ENCODE measurements at places on chromosomes 4 and X.

DNA sequence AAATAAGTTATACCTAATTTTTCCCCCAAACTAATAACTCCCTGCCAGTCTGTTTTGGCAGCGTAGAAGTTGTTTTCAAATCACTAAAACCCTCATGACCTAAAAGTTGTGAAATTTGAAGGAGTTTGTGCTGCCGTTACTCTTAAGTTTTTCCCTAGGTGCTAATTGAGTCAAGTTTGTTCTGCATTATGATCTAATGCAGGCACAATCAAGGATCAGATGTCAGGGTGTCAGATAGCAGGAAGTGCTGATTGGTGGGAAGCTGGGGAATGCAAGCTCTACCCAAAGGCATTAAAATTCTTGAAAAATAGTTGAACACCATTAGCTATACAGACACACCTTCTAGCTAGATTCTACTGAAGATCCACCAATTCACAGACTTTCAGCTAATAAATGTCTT lies 51.9 kb downstream of the ARX start:
- no peak for DNase-seq

DNA sequence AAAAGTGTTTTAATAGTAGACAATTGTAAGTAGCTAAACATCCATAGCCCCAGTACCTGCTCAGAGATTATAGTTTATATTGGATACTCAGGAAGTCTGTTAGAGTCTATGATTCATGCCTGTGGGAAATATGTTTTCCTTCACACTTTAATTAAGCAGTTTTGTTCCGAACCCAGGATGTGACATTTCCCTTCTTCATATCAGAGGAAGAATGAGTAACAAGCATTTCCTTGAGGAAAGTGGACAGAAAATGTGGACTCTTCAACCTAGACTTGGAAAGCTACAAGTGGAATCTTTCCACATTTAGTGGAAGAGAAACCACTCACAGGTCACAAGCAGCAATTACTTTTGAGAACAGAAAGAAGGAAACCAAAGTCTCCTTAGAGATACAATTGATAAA lies 419.4 kb downstream of the C4orf33 start:
- DNase-seq: no peak

DNA sequence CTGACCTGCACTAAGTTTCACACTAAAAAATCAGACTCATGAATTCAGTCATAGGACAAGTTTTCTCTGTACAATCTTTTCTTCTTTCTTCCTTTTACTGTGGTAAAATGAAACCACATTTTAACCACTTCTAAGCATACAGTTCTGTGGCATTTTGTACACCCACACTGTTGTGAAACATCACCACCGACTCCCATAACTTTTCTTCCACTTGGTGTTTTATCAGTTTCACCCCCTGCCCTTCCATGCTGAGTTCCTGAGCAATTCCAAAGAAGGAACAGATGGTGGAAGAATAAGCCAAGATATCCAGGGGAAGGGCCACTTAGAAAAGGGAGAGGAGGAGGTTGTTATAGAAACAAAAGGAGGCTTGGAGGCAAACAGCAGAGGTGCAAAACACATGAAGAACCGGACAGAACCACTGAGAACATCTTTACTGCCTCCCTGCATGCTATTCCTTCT lies 22.6 kb downstream of the SLC25A4 start:
- no peak for DNase-seq

DNA sequence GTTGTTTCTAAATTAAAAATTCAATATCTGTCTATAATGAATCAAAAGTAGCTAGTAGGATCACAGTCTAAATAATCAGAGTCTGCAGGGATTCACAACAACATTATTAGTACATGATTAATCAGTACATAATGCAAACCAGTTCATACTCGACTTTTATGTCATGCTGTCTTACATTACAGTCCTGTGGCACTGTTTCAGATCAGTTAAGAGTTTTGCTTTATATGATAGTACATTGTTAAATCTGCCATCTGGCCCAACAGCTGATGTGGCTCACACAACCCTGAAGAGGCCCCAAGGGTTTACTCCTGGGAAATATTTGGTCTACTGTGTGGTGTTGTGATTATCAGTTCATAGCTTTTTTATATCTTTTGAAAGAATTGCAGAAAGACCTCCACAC lies 247.1 kb upstream of the ETNPPL start:
- DNase-seq: no peak

GRCh38 chr4:83240379-83240875 lies 44.2 kb downstream of the COQ2 start:
- no peak for DNase-seq

DNA sequence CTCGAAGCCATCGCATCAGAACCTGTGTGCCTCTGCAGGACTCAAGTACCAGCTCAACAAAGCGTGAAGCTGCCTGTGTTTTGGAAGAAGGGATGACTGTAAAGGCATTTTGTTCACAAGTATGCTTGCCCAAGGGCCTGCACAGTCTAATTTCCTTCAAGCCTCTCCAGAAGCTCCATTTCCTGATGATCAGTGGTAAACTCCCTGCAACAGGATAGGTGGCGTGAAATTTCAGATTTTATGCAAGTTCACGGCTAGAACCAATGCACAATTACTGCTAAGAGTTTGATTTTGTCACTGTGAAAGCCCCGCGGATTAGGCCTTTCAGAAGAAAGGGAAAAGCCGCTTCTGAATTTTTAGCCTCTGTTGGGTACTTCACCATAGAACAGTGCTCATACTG lies 89.2 kb upstream of the TAPT1 start:
- no peak for DNase-seq

GRCh38 chr4:55096619-55097018 lies 28.8 kb downstream of the KDR start:
- no peak for DNase-seq

DNA sequence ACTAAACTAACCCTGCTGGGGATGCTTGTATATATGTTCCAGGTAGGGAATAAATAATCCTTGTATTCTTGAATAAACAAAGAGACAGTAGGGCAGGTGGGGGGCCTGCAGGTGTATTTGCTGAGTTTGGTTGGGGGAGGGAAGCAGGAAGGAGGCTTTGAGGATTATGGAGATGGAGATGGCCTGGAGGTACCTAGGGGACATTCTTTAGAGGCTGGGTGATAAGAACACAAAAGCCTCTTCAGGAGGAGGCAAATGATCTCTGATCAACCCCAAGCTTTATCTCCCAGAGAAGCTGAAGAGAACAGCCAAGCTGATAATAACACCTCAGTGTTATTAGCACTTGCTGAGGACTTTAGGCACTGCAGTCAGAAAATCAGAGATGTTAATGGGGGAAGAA lies 187.7 kb downstream of the MGST2 start:
- no peak for DNase-seq

DNA sequence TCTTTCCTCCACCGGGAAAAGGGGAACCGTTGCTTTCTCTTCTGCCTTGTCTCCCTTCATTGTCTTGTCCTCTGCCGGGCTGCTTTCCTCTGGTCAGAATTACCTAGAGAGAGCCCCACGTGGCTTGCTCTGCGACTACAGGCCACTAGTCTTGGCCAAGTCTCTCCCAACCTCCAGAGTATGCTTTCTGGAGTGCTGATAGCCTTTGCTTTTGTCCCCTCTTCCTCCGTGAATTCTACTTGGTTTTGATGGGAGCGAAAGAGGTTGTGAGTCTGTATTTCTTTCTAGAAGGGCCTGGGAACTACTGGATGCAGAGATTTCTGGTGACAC lies 5.3 kb upstream of the POU4F2 start:
- no peak for DNase-seq

- no peak for DNase-seq
Measured at GRCh38 chrX:101009090-101009489, 39.6 kb downstream of the ARL13A start.

DNA sequence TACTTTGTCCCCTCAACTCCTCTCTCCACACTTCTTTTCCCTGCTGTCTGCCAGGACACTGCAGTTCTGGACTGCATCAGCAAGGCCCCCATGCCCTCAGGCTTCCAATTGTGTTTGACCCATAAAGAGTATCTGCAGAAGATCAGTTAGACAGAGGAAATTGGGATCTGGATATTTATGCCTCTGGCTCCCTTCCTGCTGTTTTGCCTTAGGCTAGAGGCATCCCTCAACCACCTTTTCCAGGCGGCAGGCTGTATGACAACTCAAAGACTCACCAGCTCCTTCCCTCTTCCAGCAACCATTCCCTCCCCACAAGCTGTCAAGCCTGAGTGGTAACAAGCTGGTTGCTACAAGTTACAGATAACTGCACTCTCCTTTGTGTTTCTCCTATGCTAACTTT lies 66.4 kb upstream of the NDP start:
- DNase-seq: no peak

DNA sequence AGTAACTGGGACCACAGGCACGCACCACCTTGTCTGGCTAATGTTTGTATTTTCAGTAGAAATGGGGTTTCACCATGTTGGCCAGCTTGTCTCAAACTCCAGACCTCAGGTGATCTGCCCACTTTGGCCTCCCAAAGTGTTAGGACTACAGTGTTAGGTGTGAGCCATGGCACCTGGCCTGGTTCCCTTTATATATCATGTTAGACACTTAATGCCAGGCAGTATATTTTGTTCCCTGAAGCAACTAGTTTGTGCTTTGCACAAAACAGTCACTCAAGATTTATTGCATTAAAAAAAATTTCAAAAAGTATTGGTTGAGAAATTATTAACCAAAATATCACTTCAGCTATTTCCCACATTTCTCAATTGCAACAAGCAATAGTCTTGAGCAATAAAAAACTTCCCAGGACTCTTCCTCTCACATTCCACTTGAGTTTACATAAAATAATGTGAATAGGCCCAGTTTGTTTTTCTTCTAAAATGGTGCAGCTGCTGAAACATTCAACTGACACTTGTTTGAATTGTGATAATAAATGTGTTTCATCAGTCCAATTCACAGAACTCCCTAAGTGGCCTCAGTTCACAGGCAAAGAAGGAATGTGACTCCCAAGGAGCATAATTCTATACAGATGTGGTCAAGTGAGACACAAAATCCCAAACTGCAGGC lies 22.7 kb downstream of the CXCL1 start:
- DNase-seq: no peak

DNA sequence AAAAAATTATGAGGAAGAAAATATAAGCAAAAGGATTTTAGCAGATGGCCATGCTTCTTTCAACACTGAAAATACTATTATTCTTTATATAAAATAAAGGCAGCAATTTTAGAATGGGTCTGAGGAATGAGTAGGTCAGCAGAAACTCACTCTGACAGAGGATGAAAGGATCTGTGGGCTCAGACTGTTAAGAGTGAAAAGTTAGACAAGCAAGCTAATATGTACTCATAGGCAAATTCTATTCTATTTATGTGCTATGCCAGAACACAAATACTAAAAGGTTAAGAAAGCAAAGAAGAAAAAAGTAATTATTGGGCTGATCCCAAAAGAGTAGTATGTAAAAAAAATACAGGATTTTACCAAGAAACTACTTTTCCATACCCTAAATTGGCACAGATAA lies 13.9 kb downstream of the LCORL start:
- no peak for DNase-seq

DNA sequence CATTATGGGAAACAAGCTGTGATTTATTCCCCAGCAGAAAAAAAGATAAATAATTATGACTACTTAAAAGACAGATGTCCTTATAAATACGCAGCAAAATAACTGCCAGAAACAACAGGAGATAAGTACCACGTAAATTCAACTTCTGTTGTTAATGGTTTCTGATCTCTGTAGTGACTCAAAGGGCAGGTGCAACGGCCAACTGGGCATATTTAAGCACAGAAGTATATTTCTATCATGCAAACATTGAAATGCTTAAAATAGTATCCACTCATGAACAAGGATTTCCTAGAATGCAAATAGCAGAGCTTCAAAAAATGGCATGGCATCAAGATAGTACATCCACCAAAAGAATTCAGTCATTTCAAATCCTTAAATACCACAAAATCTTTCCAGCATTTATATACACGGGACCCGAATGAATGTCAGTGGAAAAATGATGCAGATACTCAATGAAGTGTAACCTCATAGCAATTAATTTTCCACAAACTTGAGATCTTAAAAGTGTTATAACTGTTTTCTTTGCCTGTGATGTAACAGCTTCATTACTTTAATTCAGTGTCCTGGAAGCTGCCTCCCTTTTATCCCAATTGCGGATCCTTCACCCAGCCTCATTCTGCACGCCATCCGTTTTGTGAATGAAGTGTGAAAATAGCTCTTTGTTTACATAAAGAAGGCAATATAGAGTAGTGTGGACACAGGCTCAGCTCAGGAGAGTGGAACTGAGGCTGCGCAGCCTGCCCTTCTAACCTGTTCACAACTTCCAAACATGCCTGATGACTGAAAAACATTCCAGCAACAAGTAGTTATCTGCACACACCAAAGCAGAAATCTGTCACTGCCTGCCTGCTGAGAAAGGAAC lies 10.2 kb downstream of the PDGFC start:
- no peak for DNase-seq

DNA sequence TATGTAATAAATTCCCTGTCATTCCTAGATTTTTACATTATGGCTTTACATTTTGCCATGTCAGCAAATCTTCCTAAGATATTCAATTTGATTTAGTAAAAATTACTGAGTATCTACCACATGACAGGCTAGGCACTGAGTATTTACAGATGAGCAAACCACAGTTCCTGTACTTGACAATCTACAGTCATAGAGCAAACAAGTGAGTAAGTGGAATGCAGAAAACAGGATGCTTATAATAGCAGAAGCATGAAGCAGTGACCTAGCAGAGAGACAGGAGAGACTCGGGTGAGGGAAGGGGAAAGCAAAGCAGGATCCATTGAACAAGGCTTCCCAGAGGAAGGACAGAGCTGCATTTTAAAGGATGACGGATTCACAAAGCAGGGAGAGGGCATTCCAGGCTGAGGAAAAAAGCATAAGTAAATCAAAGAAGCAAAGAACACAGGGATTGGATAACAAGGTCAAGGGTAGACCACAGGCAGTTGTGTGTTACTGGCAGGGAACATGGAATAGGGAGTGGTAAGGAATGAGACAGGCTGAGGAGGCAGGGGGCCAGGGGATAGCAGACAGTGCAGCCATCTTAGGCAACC lies 124.7 kb upstream of the C1QTNF7 start:
- DNase-seq: no peak

- DNase-seq: no peak
Measured at GRCh38 chr4:11480683-11481082, 52.0 kb upstream of the HS3ST1 start.

- DNase-seq: no peak
Measured at GRCh38 chr4:119050527-119051090, 85.0 kb upstream of the MYOZ2 start.

GRCh38 chr4:26893491-26893890 lies 32.9 kb downstream of the STIM2 start:
- DNase-seq: no peak

- no peak for DNase-seq
Measured at GRCh38 chrX:65871671-65872311, 168.1 kb downstream of the VSIG4 start.

DNA sequence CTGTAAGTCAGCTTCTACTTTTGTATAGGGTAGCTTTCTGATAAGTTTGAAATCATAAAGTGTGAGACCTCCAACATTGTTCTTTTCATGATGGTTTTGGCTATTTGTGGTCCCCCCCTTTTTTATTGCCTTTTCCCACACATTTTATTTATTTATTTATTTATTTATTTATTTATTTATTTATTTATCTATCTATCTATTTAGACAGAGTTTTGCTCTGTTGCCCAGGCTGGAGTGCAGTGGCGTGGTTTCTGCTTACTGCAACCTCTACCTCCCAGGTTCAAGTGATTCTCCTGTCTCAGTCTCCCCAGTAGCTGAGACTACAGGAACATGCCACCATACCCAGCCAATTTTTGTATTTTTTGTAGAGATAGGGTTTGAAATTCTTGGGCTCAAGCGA lies 9.7 kb upstream of the MTHFD2L start:
- DNase-seq: no peak

All from activated naive CD8-positive, alpha-beta T cell treated with anti-CD3 and anti-CD28 coated beads, Interleukin-2, amount 50 U/mL, for 16 hours (primary cell).